CD14-positive monocyte (primary cell): ENCODE measurements at places on chromosomes 12 and 14.

DNA sequence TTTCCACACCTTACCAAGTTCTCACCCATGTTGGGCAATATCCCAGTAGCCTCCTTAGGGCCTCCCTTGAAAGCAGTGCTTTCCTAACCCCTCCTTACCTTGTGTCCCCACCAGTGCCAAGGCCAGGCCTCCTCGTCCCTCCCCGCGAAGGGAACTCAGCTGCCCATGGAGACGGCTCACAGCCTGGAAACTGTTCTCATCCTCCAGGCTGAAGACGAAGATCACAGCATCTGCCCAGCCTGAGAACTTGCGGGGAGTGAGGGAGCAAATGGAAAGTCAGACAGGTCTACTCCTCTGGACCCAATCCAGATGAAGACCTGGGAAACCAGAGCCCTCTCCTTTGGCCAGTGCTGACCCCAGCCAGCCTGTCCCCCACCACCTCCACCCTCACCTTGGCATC is 4.6 kb downstream of the AGAP2 start:
- DNase-seq: no peak

- DNase-seq: no peak
These were observed 4.2 kb upstream of the TNS2 start for GRCh38 chr12:53045696-53046045.

DNA sequence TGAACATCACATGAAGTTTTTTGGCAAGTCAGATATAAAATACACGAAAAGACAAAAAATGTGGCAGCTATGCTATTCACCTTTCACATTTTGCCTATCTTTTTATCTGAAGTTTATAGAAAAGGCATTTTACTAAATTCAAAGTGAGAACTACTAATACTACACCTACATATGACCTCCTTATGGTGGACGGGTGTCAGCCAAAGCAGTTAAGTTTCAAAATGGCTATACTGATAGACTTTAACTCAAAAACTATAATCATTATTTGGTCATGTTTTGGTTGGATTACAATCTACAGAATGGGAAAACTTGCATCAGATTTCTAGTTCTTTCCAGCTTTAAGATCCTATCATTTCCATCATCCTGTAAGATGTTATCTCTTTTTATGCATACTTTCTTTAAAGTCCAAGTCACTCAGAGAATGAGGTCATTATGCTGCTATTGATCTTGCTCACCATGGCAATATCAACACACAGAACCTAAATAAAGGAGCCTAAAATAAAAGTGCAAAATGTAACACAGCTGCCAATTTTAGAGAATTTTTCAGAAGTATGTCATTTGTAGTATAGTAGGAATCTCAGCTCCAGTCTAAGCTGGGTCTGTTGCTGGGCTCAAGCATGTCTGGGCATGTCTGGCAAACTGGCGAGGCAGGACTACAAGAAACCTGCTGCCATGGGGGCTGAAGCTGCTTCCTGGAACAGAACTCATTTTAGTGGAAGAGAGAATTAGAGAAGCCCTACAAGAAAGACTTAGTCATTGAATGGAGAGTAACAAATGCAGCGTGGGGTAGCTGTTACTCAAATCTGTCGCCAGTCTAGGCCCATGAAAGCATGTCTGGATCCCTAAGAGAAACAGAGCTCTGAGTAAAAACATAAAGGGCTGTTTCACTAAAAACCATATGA is 7.6 kb upstream of the AEBP2 start:
- DNase-seq: no peak

DNA sequence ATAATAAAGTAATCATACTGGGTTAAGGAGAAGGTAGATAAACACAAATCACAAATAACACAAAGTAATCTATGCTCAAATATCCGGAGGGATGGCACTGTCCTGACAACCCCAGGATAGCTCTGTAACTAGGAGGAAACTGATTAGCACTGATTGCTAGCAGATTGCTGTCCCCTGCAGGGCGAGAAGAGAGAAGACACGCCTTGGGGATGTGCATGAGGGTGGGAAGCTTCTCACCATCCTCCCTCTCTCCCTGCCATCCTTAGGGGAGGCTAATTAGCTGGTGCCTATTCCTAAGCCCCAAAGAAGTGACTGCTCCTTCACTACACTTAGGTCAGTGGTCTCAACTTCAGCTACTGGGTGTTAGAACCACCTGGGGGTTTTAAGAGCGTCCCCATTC is 27.0 kb upstream of the TMEM260 start:
- DNase-seq: no peak

DNA sequence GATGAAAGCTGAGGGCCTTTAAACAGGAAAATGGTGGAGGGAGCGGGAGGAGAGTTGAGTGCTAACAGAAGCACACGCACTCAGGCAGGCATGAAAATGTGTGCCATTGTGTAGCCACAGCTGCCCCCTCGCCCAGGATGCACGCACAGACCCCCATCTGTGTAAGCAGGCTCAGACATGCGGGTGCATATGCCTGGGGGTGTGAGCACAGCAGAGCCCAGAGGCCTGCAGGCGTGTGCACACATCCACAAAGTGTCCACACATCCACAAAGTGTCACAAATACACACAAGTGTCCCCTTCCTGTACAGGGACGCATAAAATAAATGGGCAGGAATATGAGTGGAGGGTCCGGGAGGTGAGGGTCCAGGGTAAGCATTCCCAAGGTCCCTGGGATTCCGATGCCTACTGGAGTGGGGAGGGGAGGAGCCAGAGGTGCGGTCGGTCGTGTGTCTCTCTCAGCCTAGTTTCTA is 805 bp upstream of the KRT7 start:
- DNase-seq: no peak

GRCh38 chr12:82964446-82964845 is 277.7 kb downstream of the TMTC2 start:
- DNase-seq: no peak

GRCh38 chr12:54148560-54149429 is 40.0 kb downstream of the SMUG1 start:
- no peak for DNase-seq

GRCh38 chr14:72706485-72706884 is 187.4 kb downstream of the DPF3 start:
- DNase-seq: no peak

DNA sequence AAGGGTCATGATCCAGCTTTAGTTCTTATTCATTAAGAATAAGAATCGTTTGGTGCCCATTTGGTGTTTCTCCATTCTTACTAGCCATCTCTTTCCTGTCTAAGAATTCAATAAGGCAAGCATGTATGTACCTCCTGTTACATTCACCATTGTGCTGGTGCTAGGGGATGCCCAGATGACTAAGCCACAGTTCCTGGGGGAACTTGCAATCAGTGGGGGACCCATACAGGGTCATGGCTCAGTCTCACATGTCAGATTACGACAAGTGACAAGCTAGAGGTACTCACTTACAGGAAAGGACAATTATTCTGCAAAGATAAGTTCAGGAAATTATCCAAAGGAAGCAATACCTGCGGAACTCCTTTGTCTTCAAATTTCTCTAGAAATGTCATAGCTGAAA is 125.4 kb downstream of the STXBP6 start:
- DNase-seq: no peak

- no peak for DNase-seq
These were observed 70.8 kb upstream of the SRSF5 start for GRCh38 chr14:69696204-69696527.

DNA sequence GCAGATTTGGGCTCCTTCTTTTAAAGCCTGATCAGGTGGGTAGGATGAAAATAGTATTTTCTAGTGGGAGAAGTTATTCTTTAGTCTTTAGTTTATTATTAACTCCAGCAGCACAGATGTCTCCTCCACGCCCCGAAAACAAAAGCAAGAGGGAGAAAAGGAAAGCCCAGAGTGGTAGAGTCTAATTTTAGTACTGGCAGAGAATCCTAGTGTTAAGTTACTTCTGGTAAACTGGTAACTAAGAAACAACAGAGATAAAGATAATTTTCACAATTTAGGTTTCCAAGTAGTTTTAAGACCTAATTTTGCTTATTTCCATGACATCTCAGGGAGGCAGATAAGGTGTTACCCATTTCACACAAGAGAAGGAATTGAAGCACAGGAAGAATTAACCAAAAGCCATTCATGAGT is 16.3 kb downstream of the ATP5MC2 start:
- no peak for DNase-seq

- DNase-seq: no peak
These were observed 1157.2 kb downstream of the TMEM121 start for GRCh38 chr14:106683631-106684030.

GRCh38 chr12:17975239-17975638 is 114.8 kb downstream of the RERGL start:
- DNase-seq: no peak

GRCh38 chr12:46573347-46573658 is 200.7 kb upstream of the SLC38A2 start:
- DNase-seq: no peak

DNA sequence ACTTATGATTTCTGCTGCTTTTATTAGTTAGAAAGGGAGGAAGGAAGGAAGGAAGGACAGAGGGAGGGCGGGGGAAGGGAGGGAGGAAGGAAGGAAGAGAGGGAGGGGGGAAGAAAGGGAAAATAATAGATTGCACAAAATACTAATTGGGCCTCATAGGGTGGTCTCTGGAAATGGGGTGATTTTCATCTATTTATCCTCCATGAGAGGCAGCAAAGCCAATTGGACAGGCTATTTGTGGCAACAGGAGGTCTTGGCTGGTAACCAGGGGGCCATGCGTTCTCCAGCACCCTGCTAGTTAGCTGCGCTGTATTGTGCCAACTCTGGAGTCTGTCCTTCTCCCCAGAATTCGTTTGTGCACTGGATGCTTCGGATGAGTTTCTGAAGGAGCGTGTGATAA is 24.1 kb upstream of the PAPOLA start:
- no peak for DNase-seq

DNA sequence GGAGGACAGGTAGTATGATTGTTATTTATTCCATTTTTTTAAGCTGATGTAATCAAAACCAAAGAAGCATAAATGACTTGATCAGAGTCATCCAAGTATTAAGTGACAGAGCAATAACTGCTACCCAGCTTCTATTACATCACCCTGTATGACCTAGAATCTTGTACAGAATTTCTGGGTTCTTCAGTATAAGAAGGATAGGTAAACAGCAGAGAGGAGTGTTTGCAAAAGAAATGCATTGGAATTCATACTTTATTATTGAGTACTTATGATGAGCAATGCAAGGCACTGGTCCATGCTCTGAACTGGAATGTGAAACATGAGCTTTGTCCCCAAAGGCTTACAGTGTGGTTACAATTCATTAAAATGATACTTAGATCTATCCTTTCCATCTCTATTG is 916.8 kb downstream of the DIO2 start:
- DNase-seq: no peak

- no peak for DNase-seq
These were observed 29.5 kb downstream of the SLC25A21 start for GRCh38 chr14:37142835-37143401.

DNA sequence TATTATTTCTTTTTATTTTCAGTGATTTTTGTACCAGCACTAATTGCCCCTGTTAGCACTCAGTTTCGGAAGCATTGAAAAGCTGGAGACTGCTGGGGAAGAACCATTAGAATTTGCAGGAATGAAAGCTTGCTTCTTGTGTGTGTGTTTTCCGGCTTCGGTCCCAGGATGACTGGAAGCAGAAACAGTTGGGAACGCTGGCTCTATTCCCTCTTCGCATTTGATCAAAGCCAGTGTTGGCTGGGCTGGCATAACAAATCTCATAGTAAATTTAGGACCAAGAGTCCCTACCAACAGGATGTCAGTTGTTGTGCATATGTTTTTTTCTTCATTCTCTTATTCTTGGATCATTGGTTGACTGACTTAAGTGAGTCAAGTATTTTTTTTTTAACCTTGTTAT is 53.6 kb upstream of the TRAF3 start:
- no peak for DNase-seq

DNA sequence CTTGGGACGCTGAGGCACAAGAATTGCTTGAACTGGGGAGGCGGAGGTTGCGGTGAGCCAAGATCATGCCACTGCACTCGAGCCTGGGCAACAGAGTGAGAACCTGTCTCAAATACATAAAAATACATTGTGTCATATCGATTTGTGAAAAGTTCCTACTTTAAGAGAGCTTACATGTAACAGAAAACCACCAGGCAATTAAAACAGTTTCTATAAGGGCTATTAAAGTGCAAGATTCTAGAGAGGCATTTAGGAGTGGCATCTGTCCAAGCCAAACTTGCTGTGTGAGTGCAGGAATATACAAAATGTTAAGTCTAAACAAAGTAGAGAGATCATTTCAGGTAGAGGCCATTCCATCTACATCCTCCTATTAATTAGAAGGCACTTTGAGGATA is 1.7 kb upstream of the NEK9 start:
- no peak for DNase-seq
